ENCODE measurements at places on chromosomes 1 and 21.

DNA sequence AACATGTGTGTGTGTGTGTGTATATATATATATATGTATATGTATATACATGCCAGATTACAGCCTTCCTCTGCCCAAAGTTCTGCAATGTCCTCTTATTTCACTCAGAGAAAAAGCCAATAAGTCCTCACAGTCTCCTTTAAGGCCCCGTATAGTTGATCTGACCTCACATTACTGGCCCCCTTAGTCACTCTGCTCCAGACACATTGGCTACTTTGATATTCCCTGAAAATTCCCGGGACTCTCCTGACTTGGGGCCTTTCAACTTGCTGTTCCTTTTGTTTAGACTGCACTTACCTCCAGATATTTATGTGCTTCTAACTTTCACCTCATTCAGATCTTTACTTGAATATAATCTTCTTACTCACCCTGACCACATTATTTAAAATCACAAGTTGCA is 4.2 kb upstream of the BSDC1 start:
- no peak for DNase-seq

- no peak for DNase-seq
Measured at GRCh38 chr1:230501849-230502248, 75.7 kb upstream of the PGBD5 start.

DNA sequence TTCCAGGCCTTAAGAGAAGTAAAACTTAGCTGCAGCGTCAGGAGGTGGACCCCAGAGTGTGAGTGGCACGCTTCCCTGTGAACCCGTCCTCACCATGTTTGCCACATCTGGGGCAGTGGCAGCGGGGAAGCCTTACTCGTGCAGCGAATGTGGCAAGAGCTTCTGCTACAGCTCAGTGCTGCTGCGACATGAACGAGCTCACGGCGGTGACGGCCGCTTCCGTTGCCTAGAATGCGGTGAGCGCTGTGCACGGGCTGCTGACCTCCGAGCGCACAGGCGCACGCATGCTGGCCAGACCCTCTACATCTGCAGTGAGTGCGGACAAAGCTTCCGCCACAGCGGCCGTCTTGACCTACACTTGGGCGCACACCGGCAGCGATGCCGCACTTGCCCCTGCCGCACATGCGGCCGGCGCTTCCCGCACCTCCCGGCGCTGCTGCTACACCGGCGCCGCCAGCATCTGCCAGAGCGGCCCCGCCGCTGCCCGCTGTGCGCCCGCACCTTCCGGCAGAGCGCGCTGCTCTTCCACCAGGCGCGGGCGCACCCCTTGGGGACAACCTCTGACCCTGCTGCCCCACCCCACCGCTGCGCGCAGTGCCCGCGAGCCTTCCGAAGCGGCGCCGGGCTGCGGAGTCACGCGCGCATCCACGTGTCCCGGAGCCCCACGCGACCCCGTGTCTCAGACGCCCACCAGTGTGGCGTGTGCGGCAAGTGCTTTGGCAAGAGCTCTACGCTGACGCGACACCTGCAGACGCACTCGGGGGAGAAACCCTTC is 9.3 kb downstream of the ZNF672 start:
- no peak for DNase-seq

DNA sequence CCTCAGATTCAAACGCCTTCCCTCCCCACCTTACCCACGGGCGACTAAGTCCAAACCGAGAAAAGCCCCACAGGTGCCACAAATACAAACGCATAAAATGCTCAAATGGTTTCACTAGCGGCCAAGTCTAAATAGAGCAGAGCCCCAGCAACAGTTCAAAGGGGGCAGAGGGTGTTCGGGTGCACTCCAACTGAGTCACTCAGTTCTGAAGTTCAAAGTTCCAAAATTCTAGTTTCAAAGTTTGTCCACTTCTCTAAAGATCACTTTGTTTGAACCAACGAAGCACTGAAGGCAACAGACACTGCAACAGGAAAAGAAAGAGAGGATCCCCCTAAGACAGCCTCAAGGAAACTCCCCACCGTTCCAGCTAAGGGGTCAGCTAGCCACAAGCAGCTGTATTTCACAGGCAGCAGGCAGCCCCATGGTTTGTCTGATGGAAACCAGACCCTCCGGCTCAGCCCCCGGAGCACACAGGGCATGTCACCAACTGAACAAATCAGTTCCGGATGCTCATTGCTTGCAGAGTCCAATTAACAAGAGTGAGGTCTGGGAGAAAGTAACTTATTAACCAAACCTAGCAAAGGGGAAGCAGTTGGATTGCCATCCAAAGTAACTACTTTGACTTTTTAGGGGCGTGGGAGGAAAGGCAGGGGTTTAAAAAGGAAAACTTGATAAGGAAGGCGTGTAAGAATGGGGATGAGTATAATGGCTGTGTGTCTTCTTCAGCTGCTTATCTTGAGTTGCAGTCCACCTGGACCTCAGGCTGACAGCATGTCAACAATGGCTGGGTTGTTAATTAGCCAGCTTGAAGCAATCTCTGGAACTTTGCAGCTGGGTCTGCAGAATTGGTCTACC is 1423.9 kb upstream of the PRMT6 start:
- no peak for DNase-seq

- no peak for DNase-seq
Measured at GRCh38 chr21:33496345-33496744, 4.8 kb upstream of the DNAJC28 start.

- peak; percentile 68 for DNase-seq
Measured at GRCh38 chr1:6259491-6260362, 1.2 kb downstream of the GPR153 start.

DNA sequence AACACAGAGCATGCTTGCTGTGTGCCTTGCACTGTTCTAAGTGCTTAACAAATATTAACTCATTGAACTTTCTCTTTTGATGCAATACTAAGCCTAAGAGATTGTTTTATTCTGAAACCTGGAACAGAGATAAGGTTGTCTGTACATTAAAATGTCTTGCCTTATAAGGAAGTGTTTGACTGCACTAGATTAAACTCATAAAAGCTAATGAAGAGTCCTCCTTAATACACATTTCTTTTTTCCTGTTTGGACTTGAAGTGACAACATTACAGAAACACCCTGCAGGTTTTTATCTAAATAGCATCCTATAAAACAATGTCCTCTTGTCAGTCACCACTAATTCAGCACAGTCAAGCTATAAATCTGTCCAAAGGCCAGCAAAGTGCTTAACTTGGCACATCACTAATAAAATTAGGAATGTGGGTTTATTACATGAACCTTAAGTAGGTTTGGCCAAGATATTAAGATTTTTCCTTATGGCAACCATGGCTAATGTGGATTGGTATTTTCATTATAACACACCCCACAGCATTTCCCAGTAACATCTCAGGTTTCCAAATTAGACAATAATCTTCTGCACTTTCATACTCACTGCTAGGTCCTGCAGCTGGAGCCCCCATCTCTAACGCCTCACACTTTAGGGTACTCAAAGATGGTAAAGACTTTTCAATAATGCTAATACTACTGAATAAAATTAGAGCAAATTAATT is 389.7 kb downstream of the LMO4 start:
- DNase-seq: no peak

- DNase-seq: no peak
Measured at GRCh38 chr1:94384485-94385265, 33.5 kb upstream of the ABCD3 start.

GRCh38 chr1:58390091-58390490 is 156.4 kb downstream of the OMA1 start:
- no peak for DNase-seq

GRCh38 chr21:43702785-43703034 is 16.2 kb upstream of the PDXK start:
- DNase-seq: no peak

- no peak for DNase-seq
Measured at GRCh38 chr1:104804147-104804546, 1054.4 kb downstream of the AMY1C start.

GRCh38 chr1:158121604-158122254 is 59.0 kb upstream of the CD1D start:
- DNase-seq: no peak

DNA sequence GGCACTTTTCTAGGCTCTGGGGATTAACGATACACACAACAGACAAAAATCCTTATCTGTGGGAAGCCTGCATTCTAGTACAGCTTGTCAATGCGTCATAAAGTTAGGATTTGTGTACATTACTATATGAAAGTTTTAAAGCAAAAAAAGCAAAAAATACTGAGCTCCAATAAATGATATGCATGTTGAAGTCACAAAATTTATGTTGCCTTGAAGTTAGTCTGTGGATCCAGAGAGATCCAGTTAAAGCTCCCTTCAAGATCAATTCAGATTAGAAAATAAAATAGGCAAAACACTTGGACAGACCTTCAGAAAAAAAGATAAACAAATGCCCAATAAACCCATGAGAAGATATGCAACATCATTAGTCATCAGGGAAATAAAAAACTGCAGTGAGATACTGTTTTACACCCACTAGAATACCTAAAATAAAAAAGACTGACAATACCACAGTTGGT is 33.1 kb upstream of the KCNQ4 start:
- DNase-seq: no peak

GRCh38 chr1:232922485-232922884 is 27.9 kb upstream of the NTPCR start:
- no peak for DNase-seq

DNA sequence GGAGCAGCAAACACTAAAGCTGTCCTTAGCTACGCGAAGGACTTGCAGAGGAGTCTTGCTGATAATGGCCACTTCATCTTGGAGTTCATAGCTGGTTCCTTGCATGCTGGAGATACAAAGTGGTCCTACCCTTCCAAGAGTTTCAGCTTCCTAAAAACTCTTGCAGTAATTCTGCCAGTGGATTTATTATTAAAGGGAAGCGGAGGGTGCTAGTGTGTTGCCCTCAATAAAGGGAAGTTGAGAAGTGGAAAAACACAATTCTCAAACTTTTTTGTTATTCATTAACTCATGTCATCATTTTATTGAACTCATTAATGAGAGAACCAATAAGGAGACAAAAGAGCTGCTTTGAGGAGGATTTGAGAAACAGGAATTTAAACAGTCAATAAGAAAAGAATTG is 6.5 kb upstream of the HAPLN2 start:
- DNase-seq: no peak

GRCh38 chr1:6704746-6705145 is 3.1 kb upstream of the DNAJC11 start:
- no peak for DNase-seq

DNA sequence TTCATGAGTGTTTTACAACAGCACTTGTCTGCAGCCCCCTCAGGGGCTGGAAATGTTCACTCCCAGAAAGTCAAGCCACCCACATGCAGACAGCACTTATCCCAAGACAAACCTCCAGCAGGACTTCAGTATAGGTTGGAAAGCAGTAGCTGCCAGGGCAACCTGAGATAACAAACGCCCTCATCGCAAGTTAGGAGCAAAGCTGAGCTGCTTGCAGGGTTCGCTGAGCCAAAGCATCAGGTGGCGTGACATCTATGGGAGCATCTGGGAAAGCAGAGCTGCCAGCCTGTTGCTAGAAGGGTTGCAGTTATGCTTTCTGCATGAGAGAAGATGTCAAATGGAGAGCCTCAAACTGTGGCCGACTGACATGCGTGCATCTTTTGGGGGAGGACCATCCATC is 4.2 kb upstream of the STXBP3 start:
- DNase-seq: no peak

GRCh38 chr1:34709547-34709946 is 45.3 kb upstream of the GJB5 start:
- DNase-seq: no peak
